ENCODE measurements at places on chromosomes 7 and 10.

- no peak for DNase-seq
Observed at GRCh38 chr7:93566876-93567275, 7.6 kb downstream of the CALCR start.

DNA sequence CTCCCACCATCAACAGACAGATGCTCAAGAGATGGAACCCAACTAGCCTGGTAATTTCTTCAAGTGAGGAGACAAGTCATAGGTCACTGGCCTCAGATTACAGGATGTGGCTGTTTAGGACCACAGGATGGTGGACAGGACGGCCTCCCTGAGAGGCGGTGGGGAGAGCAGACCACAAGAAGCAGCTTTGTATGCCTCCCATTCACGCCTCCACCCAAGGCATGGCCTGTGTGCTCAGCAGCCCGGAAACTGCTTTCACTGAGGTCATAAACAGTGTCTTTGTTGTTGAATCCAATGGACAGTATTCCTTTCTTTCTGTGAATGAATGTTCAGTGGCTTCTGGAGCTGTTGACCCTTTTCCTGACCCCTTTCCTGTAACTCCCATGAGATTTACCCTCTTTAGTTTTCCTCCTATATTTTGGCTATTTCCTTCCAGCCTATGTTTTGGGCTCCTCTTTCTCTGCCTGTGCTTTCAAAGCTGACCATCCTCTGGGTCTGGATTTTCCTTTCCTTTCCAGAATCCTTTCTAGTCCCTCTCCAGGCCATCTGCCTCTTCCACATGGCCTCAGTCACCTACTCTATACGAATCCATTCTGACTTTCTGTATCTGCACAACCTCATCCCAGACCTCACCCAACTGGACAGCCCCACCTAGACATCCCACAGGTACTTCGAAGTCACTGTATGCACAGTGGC lies 32.4 kb upstream of the INPP5F start:
- DNase-seq: no peak

GRCh38 chr7:130473876-130474275 lies 18.0 kb upstream of the MEST start:
- DNase-seq: no peak

- no peak for DNase-seq
Observed at GRCh38 chr10:34037499-34037898, 703.0 kb upstream of the NRP1 start.

GRCh38 chr7:5203183-5203537 lies 13.1 kb downstream of the WIPI2 start:
- DNase-seq: no peak

- DNase-seq: no peak
Observed at GRCh38 chr7:18768256-18768655, 272.7 kb downstream of the HDAC9 start.

GRCh38 chr7:1418505-1419309 lies 40.6 kb downstream of the MICALL2 start:
- DNase-seq: peak; percentile 43

GRCh38 chr10:31757831-31758230 lies 170.8 kb downstream of the ARHGAP12 start:
- DNase-seq: no peak

DNA sequence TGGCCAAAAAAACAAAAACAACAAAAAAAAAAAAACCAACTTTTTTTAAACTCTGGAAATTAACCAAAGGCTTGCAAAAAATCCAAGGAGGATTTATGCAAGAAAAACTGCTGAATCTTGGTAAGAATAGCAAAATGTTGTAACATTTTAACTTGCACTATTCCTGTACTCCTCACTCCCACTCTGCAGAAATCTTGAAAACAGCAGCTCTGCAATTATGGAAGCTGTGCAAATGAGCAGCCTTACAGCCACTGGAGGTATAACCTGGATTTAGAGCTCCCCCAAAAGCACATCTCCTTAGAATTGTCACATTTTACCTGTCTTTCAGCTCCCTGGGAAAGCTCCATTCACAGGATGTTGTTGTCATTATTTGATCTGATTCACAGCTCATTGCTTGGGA lies 41.8 kb upstream of the LRGUK start:
- no peak for DNase-seq

DNA sequence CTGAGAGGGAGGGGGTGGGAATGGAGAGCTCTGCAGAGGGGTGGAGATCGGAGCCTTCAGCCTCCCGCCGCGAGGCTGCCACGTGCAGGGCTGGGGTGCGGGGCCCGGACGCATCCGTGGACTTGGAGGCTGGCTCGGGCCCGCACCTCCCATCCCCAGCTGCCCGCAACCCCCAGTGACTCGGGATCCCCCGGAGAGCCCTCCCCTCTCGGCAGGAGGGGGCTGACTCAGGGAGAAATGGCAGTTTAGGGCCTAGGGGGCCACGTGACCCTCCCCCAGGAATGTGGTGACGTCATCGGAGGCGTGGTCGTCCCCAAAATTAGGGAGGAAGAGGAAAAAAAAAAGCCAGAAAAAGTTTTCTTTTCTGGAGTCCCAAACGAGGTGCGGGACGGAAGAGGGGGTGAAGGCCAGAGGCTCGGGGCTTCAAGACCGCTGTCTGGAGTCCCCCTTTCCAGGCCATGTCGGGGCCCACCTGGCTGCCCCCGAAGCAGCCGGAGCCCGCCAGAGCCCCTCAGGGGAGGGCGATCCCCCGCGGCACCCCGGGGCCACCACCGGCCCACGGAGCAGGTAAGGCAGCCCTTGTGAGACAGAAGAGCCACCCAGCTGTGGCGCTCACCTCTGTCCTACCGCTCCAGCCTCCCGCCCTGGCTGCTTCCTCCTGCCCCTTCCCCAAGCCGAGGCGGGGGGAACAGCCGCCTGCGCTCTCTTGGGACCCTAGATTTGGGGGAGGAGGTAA lies at the start of gene TRIP6:
TRIP6 (plus strand) TSS at position 348 of the 736 bp plus-strand sequence; CDS start at position 459, 111 bp downstream.
- no peak for DNase-seq

DNA sequence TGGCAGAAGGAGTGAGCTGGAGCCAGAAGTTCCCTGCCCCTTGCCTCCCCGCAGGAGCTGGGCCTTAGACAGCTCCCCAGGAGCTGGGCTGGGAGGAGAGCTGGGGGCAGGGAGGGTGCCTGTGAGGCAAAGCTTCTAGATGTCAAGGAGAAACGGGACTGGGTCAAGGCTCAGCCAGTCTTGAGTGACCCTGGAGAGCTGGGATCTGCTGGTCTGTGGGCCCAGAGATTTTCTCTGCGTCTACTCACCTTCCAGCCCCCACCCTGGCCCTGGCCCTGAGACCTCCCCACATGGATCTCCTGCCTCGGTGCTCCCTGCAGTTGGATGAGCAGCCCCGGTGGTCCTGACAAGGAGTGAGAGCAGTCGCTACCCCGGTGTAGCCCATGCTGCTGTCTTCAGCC lies 20.3 kb upstream of the SHH start:
- no peak for DNase-seq

DNA sequence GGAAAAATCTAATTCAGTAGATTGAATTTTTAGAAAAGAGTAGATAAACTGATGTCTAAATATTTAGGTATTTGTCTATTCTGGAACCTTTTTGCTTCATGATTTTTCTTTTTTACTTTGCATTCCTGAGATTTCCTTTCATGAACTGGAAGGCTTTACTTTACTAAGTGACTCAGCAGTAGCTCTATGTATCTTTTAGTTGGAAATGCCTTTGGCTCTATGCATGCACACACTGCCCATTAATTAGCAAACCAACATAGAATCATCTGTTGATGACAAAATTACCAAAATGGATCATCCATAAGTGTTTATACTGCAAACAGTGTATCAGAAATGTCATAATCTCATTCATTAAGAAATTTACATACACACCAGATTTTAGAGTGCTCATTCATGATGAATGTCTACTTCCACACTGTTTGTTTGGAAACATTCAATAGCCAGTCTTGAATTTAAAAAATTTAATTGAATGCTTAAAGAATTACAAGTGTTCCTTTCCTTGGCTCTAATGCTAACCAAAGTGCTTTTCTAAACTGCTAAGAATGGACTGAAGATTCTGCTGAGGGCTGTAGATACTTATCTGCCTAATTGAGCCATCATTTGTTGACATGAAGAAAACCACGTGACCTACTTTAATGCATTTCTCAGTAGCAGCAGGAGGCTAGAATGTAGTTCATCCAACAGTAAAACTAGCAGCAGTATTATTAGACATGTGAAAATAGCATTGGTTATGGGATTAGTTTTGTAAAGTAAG lies 282.0 kb downstream of the ADK start:
- DNase-seq: no peak

DNA sequence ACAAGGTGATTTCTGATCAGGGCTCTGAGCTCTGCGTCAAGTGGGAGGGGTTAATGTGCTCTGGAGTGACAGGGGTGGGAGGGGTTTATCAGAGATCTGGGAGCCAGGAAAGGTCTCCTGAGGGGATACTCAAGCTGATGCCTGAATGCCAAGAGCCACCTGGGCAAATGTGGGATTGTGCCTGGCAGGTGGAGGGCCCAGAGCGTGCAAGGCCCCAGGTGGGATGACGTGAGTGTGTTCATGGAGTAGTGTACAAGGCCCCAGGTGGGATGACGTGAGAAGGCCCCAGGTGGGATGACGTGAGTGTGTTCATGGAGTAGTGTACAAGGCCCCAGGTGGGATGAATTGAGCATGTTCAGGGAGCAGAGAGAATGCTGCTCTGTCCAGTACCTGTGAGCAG lies 610.3 kb downstream of the PTPRN2 start:
- DNase-seq: no peak

DNA sequence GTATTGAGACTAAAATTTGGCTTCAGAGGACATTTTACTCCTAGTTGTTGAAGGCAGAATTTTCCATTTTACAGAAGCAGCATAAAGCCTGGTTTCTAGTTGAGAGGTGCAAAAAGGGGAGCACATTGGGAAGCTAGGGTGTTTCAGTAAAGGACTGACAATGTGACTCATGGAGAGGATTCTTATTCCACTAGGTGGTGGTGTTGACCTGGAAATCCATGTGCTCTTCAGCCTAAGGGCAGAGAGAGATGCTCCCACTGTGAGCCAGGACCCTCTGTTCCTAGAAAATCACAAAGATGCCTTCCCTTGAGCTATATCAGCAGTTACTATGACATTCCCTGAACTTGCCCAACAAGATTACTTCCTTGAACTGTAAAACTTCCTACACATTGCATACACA lies 687.8 kb downstream of the IPMK start:
- no peak for DNase-seq

- peak; percentile 51 for DNase-seq
Observed at GRCh38 chr7:149126662-149127266, 640 bp upstream of the ZNF425 start.

DNA sequence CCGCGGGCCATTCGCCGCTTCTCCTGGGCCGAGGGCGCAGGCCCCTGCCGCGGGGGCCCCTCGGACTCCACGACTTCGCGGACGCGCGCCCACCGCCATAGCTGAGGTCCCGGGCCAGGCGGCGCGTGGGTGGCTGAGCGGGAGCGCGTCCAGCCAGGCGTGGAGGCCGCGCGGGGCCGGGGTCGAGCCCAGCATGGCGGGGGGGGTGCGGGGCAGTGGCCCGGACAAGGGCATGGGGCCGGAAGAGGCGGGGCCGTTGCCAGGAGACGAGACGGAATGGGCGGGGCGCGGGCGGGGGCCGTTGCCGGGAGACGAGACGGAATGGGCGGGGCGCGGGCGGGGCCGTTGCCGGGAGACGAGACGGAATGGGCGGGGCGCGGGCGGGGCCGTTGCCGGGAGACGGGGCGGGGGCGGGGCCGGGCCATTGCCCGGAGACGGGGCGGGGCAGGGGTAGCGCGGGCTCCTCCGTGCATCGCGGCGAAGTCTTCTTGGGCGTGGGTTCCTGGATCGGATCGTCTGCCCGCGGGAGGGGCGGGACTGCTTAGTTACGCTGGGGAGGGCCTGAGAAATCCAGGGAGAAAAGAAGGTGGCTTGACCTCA lies 14.8 kb downstream of the ADAM8 start:
- no peak for DNase-seq

GRCh38 chr7:10708447-10708846 lies 265.2 kb upstream of the PHF14 start:
- no peak for DNase-seq

- no peak for DNase-seq
Observed at GRCh38 chr10:59346321-59346720, 16.0 kb downstream of the FAM13C start.

- DNase-seq: peak; percentile 20
Observed at GRCh38 chr10:63376560-63377304, 89.0 kb downstream of the JMJD1C start.

GRCh38 chr7:109699661-109700060 lies 1130.0 kb downstream of the DNAJB9 start:
- DNase-seq: no peak

- DNase-seq: no peak
Observed at GRCh38 chr7:70669854-70670253, 462.1 kb upstream of the GALNT17 start.

DNA sequence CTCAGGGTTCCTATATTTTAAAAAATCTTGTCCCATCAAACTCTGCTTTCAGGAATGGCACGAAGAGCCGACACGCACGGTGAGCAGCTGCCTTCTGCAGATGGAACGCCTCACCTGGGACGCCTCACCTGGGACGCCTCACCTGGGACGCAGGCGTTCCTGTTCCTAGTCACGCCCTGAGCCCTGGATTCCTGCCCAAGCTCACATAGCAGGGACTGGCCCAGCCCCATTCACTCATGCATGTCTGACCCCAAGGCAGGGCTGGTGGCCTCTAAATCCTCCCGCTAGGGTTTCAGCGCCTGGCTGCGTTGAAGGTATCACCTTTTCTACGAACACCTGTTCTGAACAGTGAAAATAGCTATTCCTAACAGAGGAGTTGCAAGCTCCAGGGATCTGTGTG lies 49.8 kb downstream of the CARD11 start:
- DNase-seq: no peak

GRCh38 chr10:109451879-109452278 lies 471.4 kb downstream of the XPNPEP1 start:
- DNase-seq: no peak

- DNase-seq: peak; percentile 46
Observed at GRCh38 chr10:15245530-15245929, 77.0 kb upstream of the NMT2 start.

DNA sequence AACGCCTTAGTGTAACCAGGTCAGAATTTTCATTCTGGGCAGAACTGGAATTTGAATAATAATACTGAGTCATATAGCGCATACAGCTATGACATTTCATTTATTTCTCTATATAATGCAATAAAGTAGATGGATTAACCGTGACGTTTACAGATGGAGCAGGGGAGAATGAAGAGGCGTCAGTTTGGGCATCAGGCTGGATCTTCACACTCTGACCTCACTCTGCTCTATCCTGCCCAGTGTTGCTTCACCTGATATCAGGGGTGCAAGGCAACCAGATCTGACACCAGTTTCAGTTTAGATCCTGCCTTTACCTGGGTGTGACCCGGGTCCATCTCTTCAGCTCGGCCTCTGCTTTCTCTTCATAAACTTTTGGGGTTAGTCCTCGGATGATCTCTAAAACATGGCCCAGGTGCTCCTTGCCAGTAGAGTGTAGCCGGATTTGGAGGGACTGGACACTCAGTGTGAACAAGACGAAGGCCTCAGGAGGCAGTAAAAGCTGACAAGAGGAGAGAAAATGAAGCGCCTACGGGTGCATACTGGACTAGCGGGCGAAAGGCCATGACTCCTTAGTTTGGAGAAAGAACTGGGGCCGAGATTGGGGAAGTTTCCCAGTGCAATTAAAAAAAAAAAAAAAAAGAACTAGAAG lies 1.4 kb upstream of the ZYX start:
- DNase-seq: no peak

GRCh38 chr10:7261351-7261750 lies 149.5 kb downstream of the SFMBT2 start:
- DNase-seq: no peak

GRCh38 chr7:6338551-6339274 lies 66.3 kb upstream of the CYTH3 start:
- DNase-seq: no peak

- DNase-seq: no peak
Observed at GRCh38 chr7:27164367-27165088, 809 bp downstream of the HOXA9 start.

All from dermis microvascular lymphatic vessel endothelial cell (primary cell).